ENCODE measurements at places on chromosomes 2 and 18.
A peak's percentile ranks its signal among the peaks of the same experiment; 100 is the strongest.

DNA sequence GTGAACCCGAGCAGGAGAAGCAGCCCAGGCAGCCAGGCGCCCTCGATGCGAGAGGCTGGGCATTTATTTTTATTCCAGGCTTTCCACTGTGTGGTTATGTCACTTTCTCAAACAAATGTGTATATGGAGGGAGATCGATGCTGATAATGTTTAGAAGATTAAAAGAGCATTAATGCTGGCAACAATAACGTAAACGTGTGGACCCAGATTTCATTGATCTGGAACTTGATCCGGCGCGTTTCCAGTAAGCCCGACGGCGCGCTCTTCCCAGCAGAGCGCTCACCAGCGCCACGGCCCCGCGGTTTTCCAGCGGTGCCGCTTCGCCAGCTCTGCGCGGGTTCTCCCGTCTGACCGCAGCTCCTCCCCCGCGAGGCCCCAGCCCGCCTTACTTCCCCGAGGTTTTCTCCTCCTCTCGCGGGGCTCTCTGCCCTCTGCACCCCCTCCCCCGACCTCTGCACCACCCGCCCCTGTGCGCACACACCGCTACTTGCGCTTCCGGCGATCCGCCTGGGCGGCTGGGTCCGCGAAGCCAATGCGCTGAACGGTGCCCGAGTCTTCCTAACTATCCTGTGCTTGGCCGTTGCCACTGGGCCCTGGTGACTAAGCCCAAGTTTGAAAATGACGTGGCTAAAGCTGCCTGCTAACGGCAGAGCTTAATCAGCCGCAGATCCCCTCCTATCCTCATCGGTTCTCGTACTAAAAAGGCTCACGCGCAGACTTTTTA lies 6.1 kb downstream of the ONECUT2 start:
- DNase-seq, result no peak

DNA sequence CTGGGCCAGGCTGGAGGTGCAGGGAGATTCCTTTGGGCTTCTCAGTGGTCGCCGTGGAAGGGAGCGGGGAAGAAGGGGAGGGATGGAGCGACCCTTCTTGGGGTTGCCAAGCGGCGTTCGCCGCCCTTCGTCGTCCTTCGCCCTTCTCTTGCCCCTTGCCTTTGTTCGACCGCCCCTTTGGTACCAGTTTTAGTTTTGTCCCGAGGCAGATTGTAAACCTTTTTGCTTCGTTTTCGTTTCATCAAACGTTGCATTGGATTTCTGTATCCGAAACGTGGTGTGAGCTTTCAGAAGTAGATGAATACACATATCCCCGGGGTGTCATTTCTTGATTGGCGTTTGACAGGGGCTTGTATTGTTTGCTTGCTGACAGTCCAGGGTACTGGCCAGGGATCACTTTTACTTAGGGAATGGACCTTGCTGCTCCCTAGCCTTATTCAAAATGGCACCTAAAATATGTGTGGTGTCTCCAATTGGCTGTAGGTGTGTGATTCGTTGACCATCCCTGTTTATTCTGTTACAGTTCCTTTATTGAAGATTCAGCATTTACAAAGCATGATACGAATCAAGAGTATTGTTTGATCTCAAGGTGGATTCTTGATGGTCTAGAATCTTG lies 788 bp downstream of the USP14 start:
- DNase-seq, result no peak

DNA sequence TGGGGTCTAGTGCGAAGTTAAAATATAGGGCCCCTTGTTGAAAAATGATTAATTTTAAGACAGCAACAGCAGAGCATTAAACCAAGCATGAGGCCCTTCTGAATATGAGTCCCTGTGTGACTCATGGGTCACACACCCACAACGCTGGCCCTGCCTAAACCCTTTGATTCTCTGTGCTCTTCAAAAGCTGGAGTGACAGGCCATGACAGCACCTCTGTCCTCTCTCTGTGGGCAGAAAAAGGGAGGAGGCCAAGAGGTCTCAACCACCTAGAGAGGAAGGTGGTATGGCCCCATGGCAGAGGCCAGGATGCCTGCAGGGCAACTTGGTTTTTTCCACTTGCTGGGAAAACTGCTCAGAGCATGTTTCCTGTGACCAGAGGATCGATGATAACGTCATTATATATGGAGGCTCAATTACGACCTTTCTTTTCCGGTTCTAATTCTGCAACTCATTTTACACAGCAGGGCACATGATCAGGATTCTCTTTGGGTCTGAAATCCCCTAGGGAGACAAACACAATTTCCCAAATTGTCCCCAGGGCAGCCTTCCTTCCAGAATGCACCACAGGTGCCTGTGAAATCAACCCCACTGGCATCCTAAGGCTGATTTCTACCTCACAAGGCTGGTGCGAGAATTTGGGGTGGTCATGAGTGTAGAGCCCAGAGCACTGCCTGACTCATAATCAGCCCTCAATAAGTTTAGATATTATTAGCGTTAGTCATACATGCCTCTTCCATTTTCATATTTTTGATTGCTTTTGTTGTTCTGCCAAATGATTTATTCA lies 102.0 kb upstream of the PPP1CB start:
- DNase-seq, result peak; percentile 15

- DNase-seq, result no peak
Measured at GRCh38 chr2:48306409-48307284, 223.3 kb upstream of the STON1 start.

DNA sequence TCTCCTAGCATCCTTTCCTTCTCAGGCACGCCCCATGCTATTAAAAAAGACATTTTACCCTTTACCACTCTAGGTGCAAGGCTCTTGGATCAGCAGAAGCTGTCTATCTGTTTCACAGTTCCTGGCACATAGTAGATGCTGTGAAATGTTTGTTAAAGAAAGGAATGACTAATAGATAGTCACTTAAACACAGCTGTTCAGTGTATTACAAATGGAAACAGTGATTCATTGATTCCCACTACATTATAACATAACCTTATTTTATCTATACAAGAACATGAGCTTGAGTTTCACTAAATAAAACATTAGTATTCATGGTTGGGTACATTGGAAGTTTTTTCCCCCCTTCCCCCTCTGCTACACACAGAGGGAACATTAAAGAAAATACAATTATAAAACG lies 142.1 kb downstream of the ASXL3 start:
- no peak for DNase-seq

- no peak for DNase-seq
Measured at GRCh38 chr2:172833898-172834297, 98.3 kb downstream of the RAPGEF4 start.

- DNase-seq, result no peak
Measured at GRCh38 chr2:217727801-217728200, 275.0 kb downstream of the TNS1 start.

- no peak for DNase-seq
Measured at GRCh38 chr2:31539505-31539904, 41.2 kb downstream of the SRD5A2 start.

- no peak for DNase-seq
Measured at GRCh38 chr2:210536973-210537650, 19.3 kb upstream of the CPS1 start.

GRCh38 chr2:147174824-147175254 lies 670.0 kb upstream of the ACVR2A start:
- no peak for DNase-seq

DNA sequence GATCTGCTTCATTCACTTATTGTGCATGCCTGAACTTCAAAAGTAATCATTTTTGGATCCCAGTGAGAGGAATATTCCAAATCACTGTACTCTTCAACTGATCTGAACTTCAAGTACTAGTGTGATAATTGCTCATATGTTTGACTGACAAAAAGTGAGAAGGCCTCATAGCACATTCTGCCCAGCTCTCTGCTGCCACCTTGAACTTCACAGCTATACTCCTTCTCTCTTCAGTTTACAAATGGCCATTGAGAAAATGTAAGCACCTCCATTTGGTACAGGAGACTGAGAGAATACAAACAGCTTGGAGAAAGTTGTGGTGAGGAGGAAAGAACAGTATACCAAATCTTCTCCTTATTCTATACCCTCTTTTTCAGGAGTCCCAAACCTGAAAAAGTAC lies 946.0 kb upstream of the CHAC2 start:
- no peak for DNase-seq

GRCh38 chr2:112665113-112665780 lies 19.5 kb downstream of the SLC20A1 start:
- no peak for DNase-seq

DNA sequence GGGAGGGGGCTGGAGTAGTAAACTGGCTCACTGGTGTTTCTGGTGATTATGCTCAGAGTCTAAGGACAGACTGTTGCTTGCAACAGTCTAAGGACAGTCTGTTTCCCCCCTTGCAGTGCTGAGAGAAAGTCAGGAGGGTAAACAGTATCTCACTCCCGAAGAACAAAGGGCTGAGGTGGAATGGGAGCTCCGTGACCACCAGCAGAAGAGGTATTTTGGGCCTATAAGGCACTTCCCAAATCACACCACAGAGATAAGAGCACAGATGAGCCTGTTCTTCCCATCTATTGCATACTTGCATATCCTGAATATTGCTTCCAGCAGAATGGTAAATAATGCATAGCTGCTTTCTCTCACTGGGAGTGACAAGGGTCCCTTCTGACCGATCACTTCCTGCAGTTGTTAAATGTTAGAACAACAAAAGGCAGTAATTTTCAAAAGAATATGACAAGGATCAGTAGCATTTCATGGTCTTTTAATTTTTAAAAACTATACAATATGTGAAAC lies 160.4 kb upstream of the LYPD1 start:
- no peak for DNase-seq

GRCh38 chr18:5391409-5391808 lies 95.9 kb upstream of the ZBTB14 start:
- DNase-seq, result no peak

GRCh38 chr2:29520001-29520400 lies 401.4 kb downstream of the ALK start:
- no peak for DNase-seq

- no peak for DNase-seq
Measured at GRCh38 chr2:23593752-23594459, 208.9 kb downstream of the KLHL29 start.

GRCh38 chr18:79477711-79478483 lies 82.2 kb downstream of the NFATC1 start:
- no peak for DNase-seq

- no peak for DNase-seq
Measured at GRCh38 chr2:168555283-168555682, 99.2 kb downstream of the CERS6 start.

DNA sequence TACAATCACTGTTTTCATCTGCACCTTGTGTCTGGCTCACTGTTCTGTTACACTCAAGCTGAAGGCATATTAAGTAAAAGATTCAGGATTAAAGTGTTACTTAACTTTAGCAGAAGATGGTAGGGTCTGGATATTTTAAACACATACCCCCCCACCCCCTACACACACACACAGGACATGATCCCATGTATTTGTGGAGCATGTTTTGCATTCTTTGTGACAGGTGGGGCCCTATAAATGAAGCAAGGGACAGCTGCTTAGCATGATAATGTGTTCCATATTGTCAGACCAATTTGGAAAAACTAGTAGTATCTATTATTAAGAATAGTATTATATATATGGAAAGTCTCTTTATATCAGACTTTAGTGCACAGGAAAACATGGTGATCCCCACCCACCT lies 335.2 kb upstream of the TNP1 start:
- no peak for DNase-seq

DNA sequence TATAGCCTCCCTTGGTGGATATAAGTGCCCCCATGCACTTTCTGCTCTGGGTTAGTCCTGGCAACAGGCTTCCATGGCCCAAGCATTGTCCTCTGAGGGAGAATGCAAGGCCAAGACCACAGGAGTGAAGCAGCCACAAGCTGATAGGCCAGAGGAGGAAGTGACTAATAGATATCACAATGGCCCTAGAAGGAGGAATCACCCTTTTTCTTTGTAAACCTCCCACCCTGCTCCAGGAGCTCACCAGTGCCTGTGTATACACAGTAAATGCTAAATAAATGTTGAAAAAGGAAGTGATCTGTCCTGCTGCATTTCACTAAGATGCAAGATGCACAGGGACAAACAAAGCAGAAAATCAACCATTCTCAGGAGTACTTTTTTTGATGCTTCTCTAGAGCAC lies 49.7 kb upstream of the ABCA12 start:
- DNase-seq, result no peak

DNA sequence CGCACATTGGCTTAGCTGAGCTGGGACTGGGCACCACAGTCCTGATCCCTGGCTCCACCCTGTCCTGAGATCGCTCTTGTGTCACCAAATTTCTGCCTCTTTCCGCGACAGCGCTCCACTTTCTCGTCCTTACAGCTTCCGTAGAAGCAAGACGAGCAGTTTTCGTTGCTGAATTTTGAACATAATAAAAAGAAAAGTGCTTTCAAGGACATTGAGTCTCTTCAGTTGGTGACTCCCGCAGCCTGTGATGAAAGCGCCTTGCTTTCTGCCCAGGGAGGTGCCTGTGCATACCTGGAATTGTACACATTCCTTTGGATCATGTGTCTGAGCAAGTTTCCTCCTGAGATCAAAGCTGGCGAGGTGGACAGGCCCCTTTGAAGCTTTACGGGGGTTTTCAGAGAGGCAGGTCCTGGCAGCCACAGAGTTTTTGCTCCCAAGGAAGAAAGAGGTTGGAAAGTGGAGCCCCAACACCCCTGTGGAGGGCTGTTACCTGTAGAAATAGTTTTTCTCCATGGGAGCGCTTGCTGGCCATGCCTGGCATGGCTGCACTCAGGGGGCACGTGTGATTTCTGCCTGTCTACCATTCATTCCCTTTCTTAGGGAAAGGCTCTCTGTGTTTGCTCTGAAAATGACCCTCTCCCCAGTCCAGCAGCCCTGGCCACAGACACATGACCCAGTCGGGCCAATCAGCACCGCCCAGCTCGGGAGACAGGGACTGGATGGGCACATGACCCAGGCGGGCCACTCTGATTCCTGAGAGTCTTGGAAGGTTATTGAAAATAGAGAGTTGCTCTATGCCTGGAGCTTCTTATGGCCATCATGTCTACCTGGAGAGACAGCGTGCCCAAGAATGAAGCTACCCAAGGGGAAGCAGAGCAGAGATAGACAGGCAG lies 115.6 kb upstream of the OTOS start:
- DNase-seq, result no peak

GRCh38 chr2:233244818-233245217 lies 6.7 kb upstream of the ATG16L1 start:
- DNase-seq, result no peak

DNA sequence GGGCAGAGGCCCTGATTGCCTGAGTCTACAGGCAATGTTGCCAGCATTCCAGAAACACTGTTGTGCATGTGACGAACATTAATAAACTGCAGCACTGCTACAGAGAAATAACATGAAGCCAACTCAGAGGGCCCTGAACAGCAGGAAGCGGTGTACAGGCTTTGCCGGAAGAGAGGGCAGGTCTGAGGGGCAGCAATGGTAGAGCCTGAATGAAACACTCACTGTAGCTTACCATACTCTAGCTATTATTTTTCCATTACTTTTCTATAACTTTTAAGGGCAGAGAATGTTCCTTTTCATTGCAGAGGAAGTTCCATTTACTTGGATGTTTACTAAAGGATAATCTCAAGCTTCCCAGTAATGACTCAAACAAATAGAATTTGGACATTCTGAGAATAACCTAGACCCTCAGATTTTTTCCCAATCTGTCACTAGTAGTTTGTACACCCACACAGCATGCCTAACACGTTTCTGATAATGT lies 150.4 kb downstream of the MTX2 start:
- no peak for DNase-seq

- DNase-seq, result no peak
Measured at GRCh38 chr2:55357927-55358326, 61.7 kb downstream of the CCDC88A start.
